ENCODE measurements at places on chromosomes 3 and 15. TPM values are rescaled to one million over a fixed set of nuclear protein-coding genes. Genes with fewer than 3 reads are reported as not detected.

The POLQ gene
- 5.8 TPM for total RNA-seq

The GOLGA8T gene
- 1.6 TPM for total RNA-seq

The ZIC1 gene
- 0.01 TPM for total RNA-seq

The OR5H14 gene
- total RNA-seq: not detected

The CD86 gene
- total RNA-seq: not detected

The UROC1 gene
- not detected for total RNA-seq

The SNX22 gene
- total RNA-seq: 1.2 TPM

The SLC12A1 gene
- total RNA-seq: not detected

The LIPH gene
- 4.3 TPM for total RNA-seq

The B2M gene
- 402 TPM for total RNA-seq

The LRRC31 gene
- not detected for total RNA-seq

The ATG7 gene
- 13.8 TPM for total RNA-seq

The GP9 gene
- not detected for total RNA-seq

The SOX14 gene
- not detected for total RNA-seq

The BSN gene
- total RNA-seq: 0.16 TPM

The GOLGA6L4 gene
- total RNA-seq: 0.60 TPM

The ARL13B gene
- 12.8 TPM for total RNA-seq

The CRBN gene
- total RNA-seq: 25.9 TPM

The TMEM44 gene
- total RNA-seq: 11.3 TPM

The SLC15A2 gene
- 0.12 TPM for total RNA-seq

The SLC6A20 gene
- 0.08 TPM for total RNA-seq

The FMN1 gene
- total RNA-seq: 0.46 TPM

The MESP1 gene
- 7.2 TPM for total RNA-seq

The ATP2B2 gene
- 0.09 TPM for total RNA-seq

The NOX5 gene
- 0.24 TPM for total RNA-seq

The LRTM1 gene
- total RNA-seq: not detected

The CFAP92 gene
- total RNA-seq: not detected

The SRGAP3 gene
- 1.4 TPM for total RNA-seq

The C3orf20 gene
- not detected for total RNA-seq

The CELSR3 gene
- 4.6 TPM for total RNA-seq

The SPTSSB gene
- total RNA-seq: not detected

The FOXL2NB gene
- total RNA-seq: 1.0 TPM

The ARPIN gene
- 11.6 TPM for total RNA-seq

The UACA gene
- 26.4 TPM for total RNA-seq

The ST3GAL6 gene
- 0.68 TPM for total RNA-seq

The TRPM1 gene
- total RNA-seq: not detected

The MOBP gene
- total RNA-seq: 0.02 TPM

The CHRNA5 gene
- total RNA-seq: 29.3 TPM

The THOC7 gene
- 55.7 TPM for total RNA-seq

The CEMIP gene
- total RNA-seq: 1.0 TPM

The LSM3 gene
- total RNA-seq: 18.6 TPM

The GOLGA8R gene
- total RNA-seq: 0.19 TPM

The GPR156 gene
- 0.39 TPM for total RNA-seq

Data from A549 treated with AZD2906 at 1 μM for 4 hours (cell line).